ENCODE measurements at places on chromosomes 2 and 18. TPM values are rescaled to one million over a fixed set of nuclear protein-coding genes. Genes with fewer than 3 reads are reported as not detected.

CELF4 gene
- total RNA-seq: not detected

CPS1 gene
- total RNA-seq: 0.48 TPM

ADRA2B gene
- total RNA-seq: 0.13 TPM

ZSCAN30 gene
- total RNA-seq: 18.7 TPM

CHRNG gene
- not detected for total RNA-seq

TRIM43 gene
- not detected for total RNA-seq

PRSS56 gene
- not detected for total RNA-seq

PLEK gene
- total RNA-seq: 1.9 TPM

SH3BP4 gene
- total RNA-seq: 0.05 TPM

CKAP2L gene
- 45.4 TPM for total RNA-seq

OSGEPL1 gene
- total RNA-seq: 7.0 TPM

CNRIP1 gene
- not detected for total RNA-seq

SERPINB10 gene
- not detected for total RNA-seq

CFAP53 gene
- 0.45 TPM for total RNA-seq

NAT8 gene
- total RNA-seq: not detected

CD302 gene
- 0.50 TPM for total RNA-seq

DSG4 gene
- total RNA-seq: not detected

ADGRF3 gene
- total RNA-seq: 5.2 TPM

FECH gene
- total RNA-seq: 18.3 TPM

CROCC2 gene
- not detected for total RNA-seq

FBXO41 gene
- total RNA-seq: 16.6 TPM

WNT10A gene
- 0.15 TPM for total RNA-seq

DGUOK gene
- 70.2 TPM for total RNA-seq

CPLX4 gene
- not detected for total RNA-seq

TRPM8 gene
- total RNA-seq: not detected

KANSL3 gene
- 48.9 TPM for total RNA-seq

RAB6C gene
- total RNA-seq: not detected

APCDD1 gene
- not detected for total RNA-seq

OSBPL1A gene
- 2.1 TPM for total RNA-seq

DCDC2C gene
- total RNA-seq: not detected

RIOK3 gene
- total RNA-seq: 60.0 TPM

NRP2 gene
- total RNA-seq: 19.2 TPM

AMER3 gene
- total RNA-seq: not detected

SLC8A1 gene
- total RNA-seq: 0.20 TPM

MLPH gene
- not detected for total RNA-seq

PPP1R1C gene
- total RNA-seq: not detected

RAMP1 gene
- 15.9 TPM for total RNA-seq

ASNSD1 gene
- total RNA-seq: 35.6 TPM
